ENCODE measurements at places on chromosomes 2 and 18.

- DNase-seq, result no peak
Observed at GRCh38 chr18:59708988-59709387, 11.8 kb upstream of the CCBE1 start.

DNA sequence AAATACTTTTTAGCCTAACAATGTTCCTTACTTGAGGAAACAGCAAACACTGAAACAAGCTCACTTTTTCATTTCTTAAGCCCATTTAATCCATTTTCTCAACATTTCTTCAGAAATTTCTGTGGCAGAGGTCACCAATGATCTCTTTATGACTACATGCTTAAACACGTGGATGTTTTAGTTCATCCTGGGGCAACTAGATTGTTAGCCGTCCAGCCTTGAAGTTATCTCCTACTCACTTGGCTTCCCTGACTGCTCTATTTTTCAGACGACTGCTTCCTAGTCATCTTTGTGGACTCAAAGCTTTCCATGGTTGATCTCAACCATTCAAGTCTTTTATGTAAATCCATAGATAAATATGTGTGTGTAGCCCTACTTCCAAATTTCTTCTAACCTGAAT is 24.1 kb downstream of the CD302 start:
- DNase-seq, result peak; percentile 16

DNA sequence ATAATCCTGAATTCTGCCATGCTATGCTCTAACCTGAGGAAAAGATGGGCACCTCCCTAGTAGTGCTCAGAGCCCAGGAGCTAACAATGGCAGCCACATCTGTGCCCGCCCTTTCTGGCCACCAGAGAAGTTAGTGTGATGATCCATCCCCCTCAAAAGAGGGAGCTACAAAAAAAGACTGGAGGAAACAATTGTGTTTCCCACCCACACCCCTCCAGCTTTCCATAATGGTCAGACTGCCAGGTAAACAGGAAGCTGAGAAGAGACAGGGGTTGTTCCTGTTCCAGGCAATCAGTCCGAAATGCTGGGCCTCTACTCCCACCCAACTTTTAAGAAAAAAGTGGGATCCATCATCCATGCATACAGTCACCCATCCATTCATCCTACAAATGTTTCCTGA is 3.2 kb downstream of the TBC1D8 start:
- no peak for DNase-seq

GRCh38 chr2:137999273-137999672 is 35.0 kb downstream of the HNMT start:
- DNase-seq, result no peak

Measured in cardiac fibroblast (primary cell).